CD4-positive, alpha-beta T cell treated with Interleukin-6 at 100 ng/mL for 8 hours (primary cell): ENCODE measurements at places on chromosomes 16 and 17.

DNA sequence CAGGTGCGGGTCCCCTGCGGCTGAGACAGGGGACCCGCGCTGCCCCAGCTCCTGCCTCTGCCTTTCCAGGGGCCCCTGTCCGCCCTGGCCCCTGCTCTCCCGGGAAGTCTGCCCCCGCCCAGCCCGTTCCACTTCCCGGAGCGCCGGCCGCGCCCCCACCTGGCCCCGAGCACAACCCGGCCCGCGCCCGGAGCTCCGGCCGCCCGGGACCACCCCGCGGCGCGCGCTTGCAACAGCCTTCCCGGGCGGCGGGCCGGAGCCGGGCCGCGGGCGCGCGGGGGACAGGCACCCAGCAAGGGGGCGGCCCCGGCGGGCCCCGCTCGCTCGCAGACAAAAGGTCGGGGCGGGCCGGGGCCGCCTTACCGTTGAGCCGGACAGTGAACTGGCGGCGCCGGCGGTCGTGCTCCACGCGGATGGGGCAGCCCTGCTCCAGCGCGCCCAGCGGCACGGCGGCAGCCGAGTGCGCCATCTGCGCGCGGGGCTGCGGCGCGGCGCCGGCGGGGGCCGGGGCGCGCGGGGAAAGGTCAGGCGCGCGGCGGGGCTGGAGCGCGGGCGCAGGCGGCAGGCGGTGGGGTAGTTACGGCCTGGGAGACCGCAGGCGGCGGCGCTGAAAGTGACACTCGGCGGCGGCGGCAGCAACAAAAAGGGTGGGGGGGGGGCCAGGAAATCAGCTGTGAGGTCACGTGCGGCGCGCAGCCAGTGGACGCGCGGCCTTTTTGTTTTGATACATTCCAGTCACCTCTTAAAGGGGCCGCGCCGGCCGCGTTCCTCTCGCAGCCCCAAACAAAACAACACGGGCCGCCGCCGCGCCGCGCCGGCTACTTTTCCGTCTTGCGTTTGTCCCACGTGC, at the start of gene NATD1:
NATD1 (minus strand) TSS at position 615 of the 850 bp plus-strand sequence; CDS start at position 469, 146 bp downstream.
- DNase-seq = peak; percentile 85

DNA sequence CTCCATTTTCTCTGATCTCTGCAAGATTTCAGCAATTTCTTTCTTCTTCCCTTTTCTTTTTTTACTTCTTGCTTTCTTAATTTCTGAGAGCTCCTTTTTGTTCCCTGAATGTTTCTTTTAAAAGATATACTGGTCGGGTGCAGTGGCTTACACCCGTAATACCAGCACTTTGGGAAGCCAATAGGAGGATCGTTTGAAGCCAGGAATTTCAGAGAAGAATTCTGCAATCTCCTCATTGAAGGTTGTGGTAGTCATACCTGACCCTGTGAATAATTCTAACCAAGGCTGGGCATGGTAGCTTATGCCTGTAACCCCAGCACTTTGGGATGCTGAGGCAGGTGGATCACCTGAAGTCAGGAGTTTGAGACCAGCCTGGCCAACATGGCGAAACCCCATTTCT, 15.6 kb upstream of the ABCC1 start:
- DNase-seq = no peak

GRCh38 chr17:28953444-28954118, 2.3 kb upstream of the PHF12 start:
- peak; percentile 35 for DNase-seq

DNA sequence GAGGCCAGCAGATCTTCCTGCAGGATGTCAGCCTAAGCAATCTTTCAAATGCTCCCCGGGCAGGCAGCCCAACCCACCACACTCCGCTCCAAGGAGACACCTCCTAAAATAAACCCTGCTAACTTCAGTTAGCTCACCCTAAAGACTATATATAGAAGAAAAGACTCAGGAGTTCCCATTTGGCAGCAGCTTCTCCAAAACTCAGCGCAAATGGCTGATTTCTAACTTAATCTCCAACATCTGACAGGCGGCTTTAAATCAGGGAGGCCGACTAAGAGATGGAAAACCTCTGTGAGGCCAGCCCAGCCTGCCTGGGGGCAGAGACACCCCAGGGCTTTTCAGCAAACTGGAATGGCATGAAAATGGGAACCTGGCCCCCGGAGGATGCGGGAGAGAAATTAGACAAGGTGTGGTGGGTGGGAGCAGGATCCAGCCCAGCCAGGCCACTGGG, 91.6 kb downstream of the XYLT1 start:
- no peak for DNase-seq

DNA sequence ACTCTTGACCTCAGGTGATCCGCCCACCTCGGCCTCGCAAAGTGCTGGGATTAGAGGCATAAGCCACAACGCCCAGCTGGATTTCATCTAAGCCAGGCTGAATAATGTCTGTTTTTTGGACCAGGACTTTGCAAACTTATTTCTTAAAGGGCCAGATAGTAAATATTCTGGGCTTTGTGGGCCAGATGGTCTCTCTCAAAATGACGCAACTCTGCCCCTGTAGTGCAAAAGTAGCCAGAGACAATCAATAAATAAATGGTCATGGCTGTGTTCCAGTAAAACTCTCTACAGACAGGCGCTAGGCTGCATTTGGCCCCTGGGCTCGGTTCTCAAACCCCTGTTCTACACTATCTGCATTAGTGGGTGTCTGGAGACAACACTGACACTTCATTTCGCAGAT, 121.9 kb upstream of the CDH13 start:
- no peak for DNase-seq

GRCh38 chr17:42065201-42065600, 14.8 kb upstream of the C17orf113 start:
- no peak for DNase-seq
